ENCODE measurements at places on chromosomes 6 and 20.

DNA sequence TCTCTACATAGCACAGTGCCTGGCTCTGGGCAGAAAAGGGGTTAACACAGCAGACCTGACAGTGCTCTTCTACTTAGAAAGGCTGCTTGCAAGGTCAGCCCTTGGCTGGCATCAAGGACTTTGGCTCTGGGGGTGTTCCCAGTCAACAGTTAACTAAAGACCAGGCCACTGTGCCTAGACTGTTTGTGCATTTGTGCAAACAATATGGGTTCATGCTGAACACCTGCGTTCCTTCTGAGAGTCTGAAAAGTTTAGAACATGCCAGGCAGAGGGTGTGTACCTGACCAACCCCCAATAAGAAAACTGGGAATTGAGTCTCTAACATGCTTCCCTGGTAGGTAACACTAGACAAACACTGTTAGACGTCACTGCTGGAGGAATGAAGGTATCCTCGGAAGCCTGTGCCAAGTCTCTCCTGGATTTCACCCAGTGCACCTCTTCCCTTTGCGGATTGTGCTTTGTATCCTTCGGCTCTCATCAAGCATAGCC, 110.7 kb downstream of the PDE10A start:
- no peak for DNase-seq

DNA sequence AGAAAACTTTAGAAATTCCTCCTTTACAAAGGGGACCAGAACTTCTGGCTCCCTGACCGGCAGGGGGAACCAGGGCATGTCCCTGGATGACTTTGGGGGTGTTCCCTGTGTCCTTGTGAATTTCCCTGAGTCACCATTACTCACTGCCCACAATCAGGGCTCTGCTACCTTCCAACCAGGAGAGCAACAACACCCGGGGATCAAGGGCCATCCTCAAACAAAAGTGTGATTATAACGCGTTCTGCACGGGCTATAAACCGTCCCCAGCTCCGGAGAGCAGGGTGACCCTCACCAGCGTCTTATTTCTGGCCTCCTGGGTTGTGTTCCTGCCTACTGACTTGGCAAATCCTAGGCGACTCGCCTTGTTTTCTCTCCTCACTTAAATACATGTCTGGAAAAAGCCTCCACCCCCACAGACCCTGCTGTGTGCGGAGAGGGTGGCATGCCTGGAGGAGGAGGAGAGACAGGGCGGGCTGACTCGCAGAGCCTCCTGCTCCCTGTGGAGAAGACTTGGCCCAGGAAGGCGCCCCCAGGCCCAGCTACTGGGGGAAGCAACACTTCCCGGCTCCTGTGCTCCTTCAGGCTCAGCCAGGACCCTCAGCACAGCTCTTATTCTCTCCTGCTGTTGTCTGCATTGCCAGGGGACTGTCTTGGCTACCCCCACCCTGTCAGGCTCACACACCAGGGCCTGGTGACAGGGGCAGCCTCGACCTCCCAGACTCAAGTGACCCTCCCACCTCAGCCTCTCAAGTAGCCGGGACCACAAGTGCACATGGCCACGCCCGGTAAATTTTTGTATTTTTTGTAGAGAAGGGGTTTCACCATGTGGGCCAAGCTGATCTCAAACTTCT, 54.1 kb downstream of the FGD2 start:
- no peak for DNase-seq

DNA sequence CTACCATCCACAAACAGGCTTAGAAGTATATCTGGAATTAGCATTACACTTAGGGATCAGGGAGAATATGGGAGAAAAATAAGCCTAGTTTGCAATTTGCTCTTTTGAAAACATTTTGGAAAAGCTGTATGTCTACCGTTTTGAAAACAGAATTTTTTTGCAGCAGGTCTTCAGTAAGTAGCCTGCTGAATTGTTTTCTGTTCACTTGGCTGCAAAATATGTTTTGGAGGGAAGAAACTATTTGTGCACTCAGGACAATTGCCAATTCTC, 39.6 kb downstream of the ILRUN start:
- DNase-seq: peak; percentile 25

DNA sequence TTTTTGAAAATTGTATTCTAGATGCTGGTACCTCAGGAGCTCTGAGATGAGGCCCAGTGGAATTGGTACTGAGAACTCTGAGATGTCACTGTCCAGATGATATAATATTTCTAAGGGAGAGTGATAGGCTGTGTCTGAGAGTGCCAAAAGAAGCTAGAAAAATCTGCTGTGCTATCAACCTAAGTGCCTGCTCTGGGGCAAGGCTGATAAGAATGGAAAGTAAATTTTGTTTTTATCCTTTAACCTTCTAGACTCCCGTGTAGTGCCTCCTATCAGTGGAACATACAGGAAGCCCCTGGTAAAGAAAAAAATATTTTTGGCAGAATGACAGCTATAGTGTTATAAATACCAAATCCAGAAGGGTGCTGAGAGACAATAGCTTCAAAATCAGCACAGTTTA, 348.2 kb downstream of the TFAP2B start:
- DNase-seq: no peak

- DNase-seq: no peak
Measured at GRCh38 chr6:51866867-51867266, 220.5 kb downstream of the PKHD1 start.

Data from NCI-H1930 (cell line).